ENCODE measurements at places on chromosomes 3 and 15.

DNA sequence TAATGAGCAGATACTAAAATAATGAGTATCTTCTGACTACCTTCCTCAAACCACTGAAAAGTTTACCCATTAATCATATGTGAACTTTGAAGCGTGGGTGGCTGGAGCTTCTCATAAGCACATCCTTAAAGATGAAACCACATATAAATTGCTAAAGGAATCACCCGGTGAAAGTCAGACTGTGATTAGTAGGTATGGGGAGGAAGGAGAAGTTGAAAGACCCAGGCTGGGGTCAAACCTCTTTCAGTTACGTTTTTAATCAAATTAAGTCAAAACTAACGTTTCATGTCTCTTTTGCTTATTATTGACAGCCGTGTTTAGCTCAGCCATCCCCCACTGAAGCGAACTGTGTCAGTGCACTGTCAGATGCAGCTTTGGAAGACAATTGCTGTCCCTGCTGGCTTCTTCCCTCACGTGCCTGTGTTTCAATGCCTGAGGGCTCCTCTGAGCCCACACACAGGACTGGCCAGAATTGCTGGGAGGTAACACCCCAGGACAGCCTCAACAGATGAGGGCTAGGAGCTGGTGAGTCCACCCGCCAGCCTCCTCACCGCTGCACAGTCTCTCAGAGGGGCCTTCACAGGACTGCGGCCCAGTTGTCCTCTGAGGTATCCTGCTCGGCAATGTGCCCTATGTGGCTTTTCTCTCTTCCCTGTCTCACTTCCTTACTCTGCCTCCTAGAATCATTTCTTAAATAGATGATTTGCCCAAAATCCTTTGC is 29.3 kb upstream of the SH3BP5 start:
- no peak for DNase-seq

DNA sequence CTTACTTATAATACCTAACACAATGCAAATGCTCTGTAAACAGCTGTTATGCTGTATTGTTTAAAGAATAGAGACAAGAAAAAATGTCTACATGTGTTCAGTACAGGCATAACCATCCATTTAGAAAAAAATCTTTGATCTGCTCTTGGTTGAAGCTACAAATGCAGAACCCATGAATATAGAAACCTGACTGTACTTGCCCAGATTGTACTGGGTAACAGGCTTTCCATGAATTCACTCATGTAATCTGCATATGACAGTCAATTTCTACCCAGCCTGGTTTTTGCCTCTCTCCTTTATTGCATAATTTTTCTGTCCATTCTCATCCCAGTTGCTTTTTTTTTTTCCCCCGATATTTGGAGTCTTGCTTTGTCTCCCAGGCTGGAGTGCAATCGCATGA is 62.6 kb upstream of the ETV5 start:
- DNase-seq, result no peak

GRCh38 chr3:133374708-133375402 is 25.0 kb upstream of the BFSP2 start:
- no peak for DNase-seq

GRCh38 chr3:195251336-195252065 is 19.5 kb downstream of the XXYLT1 start:
- peak; percentile 2 for DNase-seq

- no peak for DNase-seq
These were observed 60.6 kb upstream of the GOLGA8B start for GRCh38 chr15:34644061-34644460.

- DNase-seq, result no peak
These were observed 6.2 kb upstream of the ZNF148 start for GRCh38 chr3:125381314-125381713.

DNA sequence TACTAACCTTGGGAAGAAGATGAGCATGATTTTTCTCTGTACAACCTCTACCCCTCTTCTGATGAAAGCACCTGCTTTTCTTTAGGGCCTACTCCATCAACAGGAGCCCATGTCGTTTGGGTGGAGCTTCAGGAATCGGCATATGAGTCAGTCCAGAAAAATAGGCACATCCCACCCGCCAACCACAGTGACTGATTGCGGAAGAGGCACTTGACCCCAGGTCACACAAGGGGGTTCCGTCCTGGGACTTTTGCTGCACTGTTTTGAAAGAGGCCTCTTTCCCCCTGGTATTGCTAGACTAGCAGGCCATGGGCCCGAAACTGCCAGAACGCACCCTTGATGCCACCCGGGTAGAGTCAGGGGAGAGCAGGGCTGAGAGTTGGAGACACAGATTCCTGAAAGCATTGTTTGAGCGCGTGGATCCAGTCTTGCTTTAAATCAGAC is 19.3 kb upstream of the NRROS start:
- no peak for DNase-seq

DNA sequence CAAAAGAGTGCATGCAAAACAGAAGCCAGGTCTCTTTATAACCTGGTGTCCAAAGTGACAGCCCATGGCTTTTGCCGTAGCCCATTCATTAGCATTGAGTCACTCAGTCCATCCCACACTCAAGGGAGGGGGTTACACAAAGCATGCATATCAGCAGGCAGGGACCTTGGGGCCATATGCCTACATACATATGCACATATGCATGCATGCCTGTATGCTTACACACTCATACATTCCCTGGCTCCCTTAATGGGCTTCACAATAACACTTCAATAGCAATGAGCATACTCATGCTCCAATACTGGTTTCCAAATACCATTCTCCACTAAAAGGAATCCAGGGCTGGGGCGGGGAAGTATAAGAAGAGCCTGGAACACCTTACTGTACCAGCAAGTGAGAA is 22.0 kb downstream of the TRPM1 start:
- DNase-seq, result no peak

DNA sequence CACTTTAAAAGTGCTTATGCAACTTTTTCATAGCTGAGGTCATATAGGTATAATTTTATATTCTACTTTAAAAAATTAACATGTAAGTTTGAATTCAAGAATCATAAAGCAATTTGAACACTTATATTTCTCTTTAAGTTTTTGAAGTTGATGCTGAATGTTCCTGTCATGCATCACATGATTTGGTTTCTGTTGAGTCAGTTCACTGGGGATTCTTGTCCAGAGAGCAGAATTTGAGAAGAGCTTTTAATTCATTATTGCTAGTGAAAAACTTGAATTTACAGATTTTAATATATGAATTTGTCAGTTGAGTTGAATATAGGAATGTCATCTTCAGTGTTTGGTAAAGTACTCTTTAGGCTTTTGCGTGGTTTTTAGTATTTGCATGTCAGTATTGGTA is 7.9 kb downstream of the SLC25A26 start:
- DNase-seq, result no peak

DNA sequence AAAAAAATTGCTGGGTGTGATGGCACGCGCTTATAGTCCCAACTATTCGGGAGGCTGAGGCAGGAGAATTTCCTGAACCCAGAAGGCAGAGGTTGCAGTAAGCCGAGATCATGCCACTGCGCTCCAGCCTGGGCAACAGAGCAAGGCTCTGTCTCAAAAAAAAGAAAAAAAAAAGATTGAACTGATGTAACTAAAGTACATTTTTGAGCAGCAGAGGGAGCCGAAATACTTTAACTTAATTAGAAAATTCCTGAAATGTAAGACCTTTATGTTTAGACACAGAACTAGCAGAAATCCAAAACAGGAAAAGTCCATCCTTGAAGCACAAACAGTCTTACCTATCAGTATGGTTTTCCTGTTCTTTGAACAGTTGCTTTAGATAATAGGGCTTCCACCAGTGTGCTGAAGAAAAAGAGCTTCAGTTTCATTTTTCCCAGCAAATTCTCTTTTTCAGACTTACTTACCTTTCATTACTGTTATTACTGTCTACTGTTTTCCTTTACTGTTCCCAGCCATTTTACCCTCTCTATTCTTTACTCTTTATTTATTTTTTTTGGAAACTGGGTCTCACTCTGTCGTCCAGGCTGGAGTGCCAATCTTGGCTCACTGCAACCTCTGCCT is 33.4 kb upstream of the ZNF609 start:
- DNase-seq, result no peak

GRCh38 chr15:71386448-71387236 is 271.4 kb downstream of the THSD4 start:
- no peak for DNase-seq

Measured in heart right ventricle (tissue), 16 donors.